ENCODE measurements at places on chromosomes 11 and 22. TPM values are rescaled to one million over a fixed set of nuclear protein-coding genes. Genes with fewer than 3 reads are reported as not detected.

Gene TEX12
- total RNA-seq, result not detected

Gene CDCA5
- total RNA-seq, result 26.2 TPM

Gene DDX25
- total RNA-seq, result 0.15 TPM

Gene CHRDL2
- total RNA-seq, result not detected

Gene LRP5
- total RNA-seq, result 14.7 TPM

Gene TRIM49
- total RNA-seq, result not detected

Gene HORMAD2
- not detected for total RNA-seq

Gene MUC6
- not detected for total RNA-seq

Gene NTM
- total RNA-seq, result 4.9 TPM

Gene MISFA
- 0.34 TPM for total RNA-seq

Gene LMO2
- total RNA-seq, result 0.30 TPM

Gene ARVCF
- total RNA-seq, result 9.4 TPM

Gene SYT13
- total RNA-seq, result not detected

Gene FGF4
- total RNA-seq, result not detected

Gene GRAMD1B
- 1.9 TPM for total RNA-seq

Gene CSF2RB
- total RNA-seq, result not detected

All from bronchus fibroblast of lung (primary cell).